ENCODE measurements at places on chromosomes 5 and 9.

GRCh38 chr9:130213911-130214761 is 41.9 kb downstream of the NCS1 start:
- H3K27me3 ChIP-seq: no peaks in the 10 kb centered on the region
- H3K36me3 ChIP-seq: no peaks in the 10 kb centered on the region
- no peak overlapping the region for H3K4me3 ChIP-seq
- no peaks in the 10 kb centered on the region for H3K4me1 ChIP-seq
- H3K27ac ChIP-seq: no peak overlapping the region

GRCh38 chr5:132546108-132546507 is 2.8 kb upstream of the IL5 start:
- no peaks in the 10 kb centered on the region for H3K4me1 ChIP-seq
- H3K27me3 ChIP-seq: no peaks in the 10 kb centered on the region
- H3K36me3 ChIP-seq: no peaks in the 10 kb centered on the region
- H3K4me3 ChIP-seq: no peak overlapping the region

DNA sequence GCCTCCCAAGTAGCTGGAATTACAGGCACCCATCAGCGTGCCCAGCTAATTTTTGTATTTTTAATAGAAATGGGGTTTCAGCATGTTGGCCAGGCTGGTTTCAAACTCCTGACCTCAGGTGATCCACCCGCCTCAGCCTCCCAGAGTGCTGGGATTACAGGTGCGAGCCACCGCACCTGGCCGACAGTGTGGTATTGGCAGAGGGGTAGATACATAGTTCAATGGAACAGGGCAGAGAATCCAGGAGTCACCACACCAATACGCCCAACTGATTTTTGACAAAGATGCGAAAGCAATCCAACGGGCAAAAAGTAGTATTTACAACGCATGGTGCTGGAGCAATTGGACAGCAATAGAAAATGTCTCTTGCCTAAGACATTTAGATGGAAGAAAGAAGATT is 164.0 kb upstream of the PPP1R26 start:
- no peak for DNase-seq
- H3K27me3 ChIP-seq: no peaks in the 10 kb centered on the region
- no peaks in the 10 kb centered on the region for H3K36me3 ChIP-seq
- H3K4me1 ChIP-seq: no peaks in the 10 kb centered on the region
- H3K27ac ChIP-seq: no peak overlapping the region

- H3K27ac ChIP-seq: no peak overlapping the region
- H3K27me3 ChIP-seq: peaks cover 3% of the 10 kb centered on the region
- no peaks in the 10 kb centered on the region for H3K36me3 ChIP-seq
- no peak for DNase-seq
- H3K4me1 ChIP-seq: peaks cover 7% of the 10 kb centered on the region
Measured at GRCh38 chr9:121779381-121780117, 128.1 kb downstream of the DAB2IP start.

DNA sequence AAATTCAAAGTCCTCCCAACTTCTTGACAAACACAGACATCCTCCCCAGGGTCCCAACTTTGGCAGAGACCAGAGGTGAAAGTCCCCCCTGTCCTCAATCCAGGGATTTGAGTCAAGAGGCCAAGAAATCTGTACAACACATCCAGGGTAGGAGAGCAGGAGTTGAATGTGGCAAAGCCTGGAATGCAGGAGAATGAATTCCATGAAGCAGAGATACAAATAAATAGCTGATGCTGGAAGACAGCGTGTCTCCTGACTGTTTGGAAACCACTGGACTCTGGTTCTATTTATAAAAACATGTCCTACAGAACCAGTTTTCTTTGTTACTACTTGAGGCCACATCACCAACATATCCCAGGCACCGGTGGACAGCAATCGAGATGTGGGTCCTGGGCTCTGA is 43.7 kb upstream of the SLIT3 start:
- DNase-seq: no peak
- no peak overlapping the region for H3K27ac ChIP-seq
- no peak overlapping the region for H3K4me3 ChIP-seq
- no peaks in the 10 kb centered on the region for H3K4me1 ChIP-seq
- H3K36me3 ChIP-seq: no peaks in the 10 kb centered on the region
- H3K27me3 ChIP-seq: peaks cover 9% of the 10 kb centered on the region

GRCh38 chr5:174086751-174087150 is 41.2 kb downstream of the NSG2 start:
- H3K27me3 ChIP-seq: peaks cover 28% of the 10 kb centered on the region
- no peaks in the 10 kb centered on the region for H3K36me3 ChIP-seq
- no peak overlapping the region for H3K27ac ChIP-seq
- DNase-seq: no peak

DNA sequence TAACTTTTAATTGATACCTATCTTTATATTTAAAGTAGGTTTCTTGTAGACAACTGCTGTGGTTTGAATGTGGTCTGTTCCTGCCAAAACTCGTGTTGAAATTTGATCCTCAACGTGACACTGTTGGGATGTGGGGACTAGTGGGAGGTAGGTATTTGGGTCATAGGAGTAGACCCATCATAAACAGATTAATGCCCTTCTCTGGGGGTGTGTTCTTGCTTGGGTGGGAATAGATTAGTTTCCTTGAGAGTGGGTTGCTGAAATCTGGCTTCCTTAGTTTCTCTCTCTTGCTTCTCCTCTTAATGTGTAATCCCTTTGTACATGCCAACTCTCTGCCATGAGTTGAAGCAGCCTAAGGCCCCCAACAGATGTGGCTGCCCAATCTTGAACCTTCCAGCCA is 34.6 kb upstream of the IPPK start:
- H3K27ac ChIP-seq: no peak overlapping the region
- peaks cover 5% of the 10 kb centered on the region for H3K36me3 ChIP-seq
- H3K4me3 ChIP-seq: no peak overlapping the region
- H3K4me1 ChIP-seq: no peaks in the 10 kb centered on the region
- no peak for DNase-seq
- no peaks in the 10 kb centered on the region for H3K27me3 ChIP-seq

DNA sequence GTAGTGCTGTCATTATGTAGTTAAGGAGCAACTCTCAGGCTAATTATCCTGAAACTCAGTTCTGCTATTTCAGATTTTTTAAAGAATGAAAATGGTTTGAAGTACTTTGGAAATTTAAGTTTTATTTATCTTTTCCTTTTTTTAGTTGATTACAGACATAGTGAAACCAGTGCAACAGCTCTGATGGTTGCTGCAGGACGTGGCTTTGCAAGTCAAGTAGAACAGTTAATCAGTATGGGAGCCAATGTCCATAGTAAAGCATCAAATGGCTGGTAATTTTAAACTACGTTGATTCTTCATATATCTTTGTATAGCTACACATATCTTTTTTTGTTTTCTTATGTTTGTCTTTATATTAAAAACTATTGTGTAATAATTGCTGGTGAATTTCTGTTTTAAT is 34.9 kb downstream of the YTHDC2 start:
- H3K4me1 ChIP-seq: no peaks in the 10 kb centered on the region
- DNase-seq: no peak
- no peak overlapping the region for H3K27ac ChIP-seq
- no peak overlapping the region for H3K4me3 ChIP-seq
- no peaks in the 10 kb centered on the region for H3K27me3 ChIP-seq

DNA sequence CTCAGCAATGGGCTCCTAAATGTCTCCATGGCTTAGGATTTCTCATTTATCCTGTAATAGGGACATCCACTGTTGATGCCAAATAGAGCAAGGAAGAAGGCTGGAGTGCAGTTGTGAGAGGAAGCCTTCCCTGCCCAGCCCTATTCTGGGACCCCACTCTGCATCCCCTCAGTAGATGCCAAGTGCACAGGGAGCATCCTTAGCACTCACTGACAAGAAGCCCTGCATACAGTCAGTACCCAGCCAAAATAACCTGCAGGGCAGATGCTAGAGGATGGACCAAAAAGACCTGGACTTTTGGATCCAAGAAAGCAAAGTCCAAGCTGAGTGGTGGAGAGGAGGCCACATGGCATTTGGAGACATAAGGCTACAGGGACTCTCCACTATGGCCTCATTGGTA is 113.5 kb upstream of the SPOCK1 start:
- no peaks in the 10 kb centered on the region for H3K4me1 ChIP-seq
- peaks cover 8% of the 10 kb centered on the region for H3K27me3 ChIP-seq
- no peak overlapping the region for H3K27ac ChIP-seq
- no peak for DNase-seq
- H3K4me3 ChIP-seq: no peak overlapping the region

- H3K4me1 ChIP-seq: no peaks in the 10 kb centered on the region
- no peak overlapping the region for H3K27ac ChIP-seq
- H3K36me3 ChIP-seq: no peaks in the 10 kb centered on the region
Measured at GRCh38 chr5:88688984-88689667, 193.9 kb downstream of the MEF2C start.

DNA sequence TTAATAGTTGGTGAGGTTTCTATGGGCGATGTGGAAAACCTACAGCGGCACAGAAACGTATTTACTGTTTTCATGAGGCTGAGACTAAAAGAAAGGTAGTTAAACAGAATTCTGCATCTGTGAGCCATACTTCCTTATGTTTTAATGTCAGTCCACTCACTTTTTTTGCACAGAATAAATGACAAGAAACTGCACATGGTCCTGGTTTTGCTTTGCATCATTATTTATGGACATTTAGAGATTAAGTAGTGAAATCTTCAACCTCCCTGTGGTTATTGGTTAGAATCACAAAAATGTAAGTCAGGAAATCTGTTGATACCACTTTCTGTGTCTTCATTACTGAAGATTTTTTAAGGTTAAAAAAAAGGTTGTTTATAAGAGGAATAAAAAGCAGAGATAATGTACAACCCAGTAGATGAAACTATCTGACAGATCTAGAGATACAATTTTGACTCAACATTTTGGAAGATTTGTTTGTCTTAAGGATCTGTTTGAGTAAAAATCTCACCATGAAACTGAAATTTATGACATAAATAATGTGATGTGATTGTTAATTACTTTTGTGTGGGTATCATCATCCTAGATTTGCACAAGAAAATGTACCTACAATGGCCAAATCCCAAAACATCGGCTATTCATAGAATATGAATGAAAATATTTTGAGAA is 2.4 kb downstream of the PRR16 start:
- H3K36me3 ChIP-seq: no peaks in the 10 kb centered on the region
- H3K4me1 ChIP-seq: no peaks in the 10 kb centered on the region

All from DND-41 (cell line).